Coronary artery (tissue), 2 donors: ENCODE measurements at places on chromosomes 2 and 18.

- DNase-seq: no peak
Measured at GRCh38 chr2:12778369-12778768, 61.6 kb downstream of the TRIB2 start.

DNA sequence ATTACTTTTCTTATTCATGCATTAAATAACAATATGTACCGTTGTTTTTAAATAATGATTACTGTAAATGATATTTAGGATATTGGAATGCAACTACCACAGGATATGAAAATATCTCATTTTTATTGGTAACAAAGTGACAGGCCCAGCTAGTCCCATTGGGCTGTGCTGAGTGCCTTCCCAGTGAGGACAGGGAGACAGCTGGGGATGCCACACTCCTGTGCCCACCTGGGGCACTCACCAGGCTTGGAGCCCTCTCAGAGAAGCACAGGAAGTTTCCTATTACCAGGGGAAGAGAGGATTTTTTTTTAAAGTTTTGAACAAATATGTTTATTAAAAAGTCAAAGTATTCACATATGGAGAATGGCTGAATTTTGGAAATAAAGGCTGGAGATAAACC lies 48.9 kb downstream of the PARD6G start:
- no peak for DNase-seq

DNA sequence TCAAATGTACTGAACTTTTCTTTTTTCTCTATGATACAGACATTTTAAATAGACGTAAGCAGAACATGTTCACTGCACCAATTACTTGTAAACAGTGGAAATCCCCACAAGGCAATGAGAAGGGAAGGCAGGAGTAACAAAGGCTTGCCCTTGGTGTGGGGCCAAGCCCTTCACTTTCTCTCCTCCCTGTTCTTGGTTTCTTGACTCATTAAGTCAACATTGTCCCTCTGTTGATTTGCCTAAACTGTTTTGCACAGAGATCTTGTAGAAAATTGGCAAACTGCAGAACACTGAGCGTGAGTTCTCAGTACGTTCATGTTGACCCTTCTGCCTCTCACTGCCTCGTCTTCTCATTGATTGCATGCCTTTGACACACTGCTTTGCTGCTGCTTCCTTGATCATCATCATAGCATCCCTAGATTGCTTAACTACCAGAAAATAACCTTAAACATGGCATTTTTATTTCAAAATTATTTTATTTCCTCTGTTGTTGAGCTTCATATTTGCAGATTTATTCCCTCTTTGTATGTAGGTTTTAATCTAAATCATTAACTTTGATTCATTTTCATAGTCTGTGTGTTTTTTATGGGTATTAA lies 257.7 kb downstream of the PTGR3 start:
- DNase-seq: no peak

DNA sequence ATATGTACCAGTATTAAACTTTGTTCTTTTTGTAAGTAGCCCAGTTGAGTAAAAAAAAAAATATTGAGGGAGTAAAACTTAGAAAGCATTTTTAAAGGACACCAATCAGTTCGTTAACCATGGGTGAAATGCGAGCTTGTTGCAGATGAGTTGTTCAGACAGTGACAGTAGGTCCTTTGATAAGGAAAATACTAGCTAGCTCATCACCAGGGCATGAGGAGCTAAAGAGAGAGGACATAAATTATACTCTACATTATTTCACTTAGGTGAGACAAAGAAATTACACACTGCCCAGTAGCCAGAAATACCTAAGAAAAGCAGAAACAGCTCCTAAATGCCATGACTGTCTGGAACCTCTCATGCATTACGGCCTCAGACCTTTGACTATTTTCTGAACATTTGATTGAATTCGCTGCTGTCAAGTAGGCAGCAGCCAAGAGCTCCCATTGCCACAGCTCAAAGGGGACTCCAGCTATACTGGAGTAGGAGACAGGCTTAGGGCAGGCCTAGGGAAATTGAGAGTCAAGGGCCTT lies 2.6 kb upstream of the HNRNPLL start:
- no peak for DNase-seq

GRCh38 chr2:240462073-240462706 lies 26.7 kb downstream of the GPC1 start:
- DNase-seq: peak; percentile 72

- no peak for DNase-seq
Measured at GRCh38 chr18:14975431-14975830, 227.5 kb downstream of the ANKRD30B start.

GRCh38 chr18:68399721-68400120 lies 315.2 kb downstream of the TMX3 start:
- no peak for DNase-seq

GRCh38 chr2:68287580-68288441 lies 31.9 kb downstream of the CNRIP1 start:
- DNase-seq: no peak

DNA sequence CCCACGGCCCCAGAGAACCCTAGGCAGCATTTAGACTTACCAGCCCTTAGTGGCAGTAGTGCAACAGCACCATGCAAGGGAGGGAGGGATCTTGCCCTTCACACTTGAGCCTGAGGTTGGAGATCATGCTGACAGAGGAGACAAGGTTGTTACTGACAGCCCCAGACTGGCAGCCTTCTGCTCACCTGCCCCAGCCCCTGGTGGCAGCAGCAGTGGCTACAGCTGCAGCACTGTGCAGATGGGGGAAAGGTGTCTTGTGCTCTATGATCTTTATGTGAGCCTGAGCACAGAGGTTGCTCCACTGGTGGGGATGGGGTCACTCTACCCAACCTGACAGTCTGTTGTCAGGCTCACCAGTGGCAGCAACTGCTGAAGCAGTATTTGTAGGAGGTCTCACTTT lies 501.2 kb upstream of the LRRTM4 start:
- DNase-seq: no peak

GRCh38 chr2:240362826-240363745 lies 72.4 kb upstream of the GPC1 start:
- DNase-seq: no peak

DNA sequence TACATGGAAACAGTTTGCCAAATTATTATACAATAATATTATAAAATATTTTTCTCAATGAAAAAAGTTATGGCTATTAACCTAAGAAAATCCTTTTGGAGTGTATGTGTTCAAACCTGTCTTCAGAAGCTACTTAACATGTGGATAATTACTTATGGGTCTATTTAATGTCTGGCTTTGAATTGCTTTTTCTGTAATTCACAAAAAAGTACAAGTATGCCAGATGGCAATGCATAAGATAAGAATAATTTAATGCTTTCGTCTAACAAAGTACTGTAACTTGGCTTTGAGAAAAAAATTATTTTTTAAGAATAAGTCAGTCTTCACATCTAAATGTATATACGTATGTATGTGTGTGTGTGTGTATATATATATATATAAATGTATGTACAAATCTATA lies 1073.0 kb downstream of the TDRD15 start:
- DNase-seq: no peak

GRCh38 chr2:232872826-232873225 lies 2.8 kb downstream of the SNORC start:
- DNase-seq: no peak

- no peak for DNase-seq
Measured at GRCh38 chr2:132798341-132798740, 128.3 kb upstream of the LYPD1 start.

DNA sequence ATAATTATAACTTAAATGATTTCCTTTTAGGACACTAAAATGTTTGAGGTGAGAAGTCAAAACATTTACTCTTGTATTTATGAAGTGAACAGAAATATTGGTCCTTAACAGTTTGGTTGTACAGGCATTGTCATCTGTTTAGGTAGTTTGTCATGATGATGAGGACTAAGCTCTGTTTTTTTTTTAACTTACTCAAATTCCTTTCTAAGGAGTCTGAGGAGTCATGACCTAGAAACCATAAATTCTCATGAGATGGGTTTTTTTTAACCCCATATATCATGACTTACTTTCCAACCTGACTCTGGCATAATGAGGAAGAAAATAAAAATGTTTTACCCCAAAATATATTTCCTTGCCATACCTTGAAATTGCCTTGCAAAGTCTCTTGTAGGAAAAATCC lies 1176.2 kb downstream of the SUCLG1 start:
- no peak for DNase-seq

DNA sequence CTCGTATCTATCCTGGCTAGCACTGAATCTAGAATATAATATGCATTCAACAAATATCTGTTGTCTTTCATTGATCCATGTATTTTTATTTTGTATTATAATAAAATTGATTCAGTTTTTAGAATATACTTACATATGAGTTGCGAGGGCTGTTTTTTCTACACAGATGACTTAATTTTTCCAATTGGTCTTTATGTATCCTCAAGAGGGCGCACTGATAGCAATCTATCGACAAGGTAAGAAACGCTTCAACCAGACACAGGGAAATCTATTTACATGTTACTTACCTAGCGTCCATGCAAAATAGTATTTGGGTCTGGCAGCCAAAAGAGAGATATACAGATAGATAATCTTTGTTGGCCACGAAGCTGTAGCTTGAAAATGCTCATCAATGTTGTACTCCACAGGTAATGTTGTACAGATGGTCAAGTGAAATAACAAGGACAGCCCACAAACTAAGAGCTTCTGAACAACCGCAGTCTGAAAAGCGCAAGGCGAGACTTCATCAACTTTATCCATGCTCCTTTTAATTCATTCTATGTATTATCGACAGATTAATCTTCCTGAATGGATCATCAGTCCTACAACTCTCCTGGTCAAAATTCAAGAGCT lies 35.5 kb upstream of the KIDINS220 start:
- no peak for DNase-seq

GRCh38 chr2:85705680-85706039 lies 11.5 kb downstream of the GNLY start:
- DNase-seq: no peak

GRCh38 chr2:37993143-37993542 lies 68.1 kb downstream of the RMDN2 start:
- DNase-seq: no peak

DNA sequence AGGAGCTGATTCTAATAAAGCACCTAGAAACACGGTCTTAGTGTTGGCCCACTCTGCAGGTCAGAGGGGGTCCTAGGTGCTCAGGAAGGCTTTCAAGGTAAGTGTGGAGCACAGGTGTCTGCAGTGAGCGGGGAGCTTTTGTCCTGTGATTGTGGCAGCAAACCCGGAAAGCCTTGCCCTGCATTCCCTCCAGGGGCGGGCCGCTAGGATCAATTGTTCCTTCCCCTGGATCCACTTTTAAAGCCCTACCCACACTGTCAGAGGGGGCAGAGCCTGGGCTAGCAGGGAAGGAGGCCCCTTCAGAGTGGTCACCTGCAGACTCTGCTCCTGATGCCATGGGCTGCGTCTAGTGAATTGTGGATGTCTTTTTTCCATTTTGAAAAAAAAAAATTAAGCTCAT lies 176.0 kb downstream of the CTIF start:
- no peak for DNase-seq

DNA sequence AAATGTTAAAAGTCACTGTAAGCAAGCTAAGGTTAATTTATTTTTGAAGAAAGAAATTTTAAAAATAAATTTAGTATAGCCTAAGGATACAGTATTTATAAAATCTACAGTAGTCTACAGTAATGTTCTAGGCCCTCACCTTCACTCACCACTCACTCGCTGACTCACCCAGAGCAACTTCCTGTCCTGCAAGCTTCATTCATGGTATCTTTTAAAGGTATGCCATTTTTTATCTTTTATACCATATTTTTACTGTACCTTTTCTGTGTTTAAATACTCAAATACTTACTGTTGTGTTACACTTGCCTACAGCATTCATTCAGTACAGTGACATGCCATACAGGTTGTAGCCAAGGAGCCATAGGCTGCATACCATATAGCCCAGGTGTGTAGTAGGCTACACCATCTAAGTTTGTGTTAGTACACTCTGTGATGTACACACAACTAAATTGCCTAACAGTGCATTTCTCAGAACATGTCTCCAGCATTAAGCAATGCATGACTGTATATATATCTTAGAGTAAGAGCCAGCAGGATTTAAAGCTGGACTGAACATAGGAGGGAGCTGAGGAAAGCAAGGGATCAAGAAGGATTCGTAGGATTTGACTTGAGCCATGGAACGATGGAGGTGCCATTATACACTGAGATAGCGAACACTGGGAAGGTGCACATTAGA lies 83.1 kb upstream of the KLF7 start:
- no peak for DNase-seq

DNA sequence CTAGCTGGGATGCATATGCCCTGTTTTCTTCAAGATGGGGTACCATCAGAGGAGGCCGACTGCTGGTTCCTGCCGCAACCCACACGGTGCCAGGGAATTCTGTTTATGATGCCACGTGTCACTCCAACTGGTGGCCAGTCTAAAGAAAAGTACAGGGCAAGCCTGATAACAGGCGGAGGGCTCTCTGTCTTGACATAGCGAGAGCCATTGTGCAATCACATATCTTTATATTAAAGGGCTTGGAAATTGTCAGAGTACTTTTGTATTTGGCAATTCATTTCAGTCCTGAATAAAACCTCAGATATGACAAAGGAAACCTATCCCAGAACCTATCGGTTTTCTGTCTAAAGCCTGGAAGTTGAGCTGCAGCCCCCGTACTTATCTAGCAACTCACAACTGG lies 768.4 kb downstream of the TDRD15 start:
- DNase-seq: no peak

GRCh38 chr2:3779496-3780049 lies 76.2 kb downstream of the DCDC2C start:
- DNase-seq: no peak

- no peak for DNase-seq
Measured at GRCh38 chr2:97911206-97911921, 84.4 kb downstream of the TMEM131 start.

- no peak for DNase-seq
Measured at GRCh38 chr18:48613589-48614404, 75.0 kb downstream of the CTIF start.

- DNase-seq: no peak
Measured at GRCh38 chr2:68853035-68853434, 18.2 kb downstream of the BMP10 start.

GRCh38 chr2:229673676-229674075 lies 40.7 kb downstream of the DNER start:
- no peak for DNase-seq

- no peak for DNase-seq
Measured at GRCh38 chr2:121066526-121066925, 218.5 kb downstream of the TFCP2L1 start.

GRCh38 chr2:19786408-19787058 lies 115.2 kb downstream of the TTC32 start:
- DNase-seq: peak; percentile 62
